NCI-H1092 treated with DMSO at 0.1 percent for 48 hours (cell line): ENCODE measurements at places on chromosomes 3 and 15.

DNA sequence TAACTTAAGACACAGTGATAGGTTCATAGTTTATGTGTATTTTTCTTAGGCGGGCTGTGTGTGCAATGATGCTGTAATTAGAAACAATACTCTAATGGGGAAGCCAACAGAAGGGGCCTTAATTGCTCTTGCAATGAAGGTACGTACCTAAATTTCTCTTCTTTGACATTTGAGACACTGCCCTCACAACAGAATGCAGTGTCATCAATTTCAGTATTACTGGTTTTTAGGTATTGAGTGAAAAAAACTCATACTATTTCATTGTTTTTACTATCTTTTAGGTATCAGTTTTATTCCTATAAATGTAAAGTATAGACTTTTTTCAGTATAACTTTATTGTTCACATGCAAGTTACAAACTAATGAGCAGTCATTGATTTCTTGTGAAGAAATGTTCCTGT lies 59.3 kb downstream of the ASTE1 start:
- no peak for DNase-seq

DNA sequence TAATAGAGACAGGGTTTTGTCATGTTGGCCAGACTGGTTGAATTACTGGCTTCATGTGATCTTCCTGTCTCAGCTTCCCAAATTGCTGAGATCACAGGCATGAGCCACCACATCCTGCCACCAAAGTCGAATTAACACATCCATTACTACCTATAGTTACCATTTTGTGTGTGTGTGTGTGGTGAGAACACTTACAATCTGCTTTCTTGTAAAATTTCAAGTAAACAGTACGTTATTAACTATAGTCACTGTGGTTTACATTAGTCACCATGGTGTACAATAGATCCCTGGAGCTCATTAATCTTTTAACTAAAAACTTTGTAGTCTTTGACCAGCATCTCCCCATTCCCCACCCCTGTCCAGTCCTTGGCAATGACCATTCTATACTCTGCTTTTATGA lies 270.0 kb downstream of the NAALADL2 start:
- DNase-seq = no peak

DNA sequence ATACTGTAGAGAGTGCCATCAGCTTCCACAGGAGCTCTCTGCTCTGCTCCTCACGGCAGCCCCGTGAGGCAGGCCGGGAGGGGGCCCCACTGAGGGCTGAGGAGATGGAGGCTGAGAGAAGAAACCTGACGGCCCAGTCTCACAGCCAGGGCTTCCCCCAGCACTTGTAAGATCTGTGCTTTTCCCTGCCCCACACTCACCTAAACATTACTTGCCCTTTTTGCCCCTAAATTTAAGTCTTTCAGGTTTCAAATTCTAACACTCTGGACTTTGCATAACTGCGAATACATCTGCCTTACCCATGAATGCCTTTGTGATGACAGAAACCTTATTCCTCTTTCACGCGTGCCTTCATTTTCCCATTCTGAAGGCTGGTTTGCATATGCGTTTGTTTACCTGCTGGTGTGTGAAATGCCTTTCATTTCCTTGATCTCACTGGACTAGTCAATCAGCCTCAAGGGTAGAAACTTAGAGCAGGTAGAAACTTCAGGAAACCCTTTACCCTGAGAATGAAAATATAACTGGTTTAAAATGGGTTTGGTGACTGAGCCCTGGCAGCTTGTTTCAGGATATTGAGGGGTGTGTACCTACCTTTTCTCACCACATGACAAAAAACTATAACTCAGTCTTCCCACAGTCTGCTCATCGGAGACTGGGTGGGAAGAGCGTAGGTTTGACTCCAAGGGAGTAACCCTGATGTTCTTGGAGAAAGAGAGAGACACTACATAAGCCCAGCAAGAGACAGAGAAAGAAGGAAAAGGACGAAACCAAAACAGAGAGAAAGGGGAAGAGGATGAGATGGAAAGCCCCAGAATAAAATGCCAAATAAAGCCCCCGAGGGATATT lies 20.1 kb downstream of the SLC12A8 start:
- no peak for DNase-seq

DNA sequence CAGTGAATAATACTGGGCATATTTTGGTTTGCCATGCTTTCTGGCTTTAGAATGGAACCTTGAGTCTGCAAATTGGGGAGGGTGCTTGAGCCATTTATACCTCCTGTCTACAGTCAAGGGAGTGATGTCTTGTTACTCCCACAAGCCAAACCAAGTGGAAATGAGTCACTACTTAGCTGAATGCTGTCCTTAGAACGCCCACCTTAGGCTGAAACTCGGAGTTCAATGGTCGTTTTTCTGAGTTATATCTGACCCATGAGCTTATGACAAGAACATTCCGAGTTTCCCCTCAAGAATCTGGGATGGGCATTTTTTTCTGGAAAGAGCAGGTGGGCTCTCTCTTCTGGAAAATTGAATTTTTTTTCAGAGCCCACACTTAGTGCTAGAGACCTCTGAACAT lies 17.4 kb upstream of the CLDN18 start:
- DNase-seq = no peak

- no peak for DNase-seq
Observed at GRCh38 chr15:69359722-69360121, 54.4 kb upstream of the KIF23 start.

DNA sequence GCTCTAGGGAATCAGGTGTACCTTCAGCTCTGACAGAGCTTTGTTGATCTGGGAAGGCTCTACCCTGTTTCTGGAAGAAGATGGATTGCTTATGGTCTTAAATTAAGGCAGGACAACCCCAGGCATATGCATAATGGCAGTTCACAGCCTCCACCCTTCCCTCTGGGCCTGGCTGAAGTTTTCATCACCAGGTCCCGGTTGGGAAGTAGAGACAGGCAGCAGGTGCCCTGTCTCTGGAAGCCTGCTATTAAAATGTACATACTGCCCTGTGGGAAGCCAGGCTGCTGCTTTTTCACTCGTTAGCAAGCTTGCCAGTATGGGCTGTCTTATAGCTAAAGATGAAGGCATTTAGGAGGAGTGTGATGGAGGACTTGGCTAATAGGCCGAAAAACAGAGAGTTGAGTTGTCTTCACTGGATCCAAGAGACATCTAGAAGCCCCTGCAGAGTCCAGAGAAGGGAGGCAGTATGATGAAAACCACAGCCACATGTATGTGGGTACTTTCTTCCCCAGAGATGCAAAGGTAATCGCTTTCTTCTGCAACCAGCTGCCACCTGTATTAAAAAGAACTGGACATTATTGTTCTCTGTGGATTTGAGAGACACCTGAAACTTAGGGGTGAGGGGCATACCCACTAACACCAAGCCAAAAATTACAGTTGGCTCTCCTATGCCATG lies 34.4 kb downstream of the ABHD2 start:
- DNase-seq = no peak

GRCh38 chr15:39657668-39658067 lies 76.8 kb downstream of the THBS1 start:
- no peak for DNase-seq

DNA sequence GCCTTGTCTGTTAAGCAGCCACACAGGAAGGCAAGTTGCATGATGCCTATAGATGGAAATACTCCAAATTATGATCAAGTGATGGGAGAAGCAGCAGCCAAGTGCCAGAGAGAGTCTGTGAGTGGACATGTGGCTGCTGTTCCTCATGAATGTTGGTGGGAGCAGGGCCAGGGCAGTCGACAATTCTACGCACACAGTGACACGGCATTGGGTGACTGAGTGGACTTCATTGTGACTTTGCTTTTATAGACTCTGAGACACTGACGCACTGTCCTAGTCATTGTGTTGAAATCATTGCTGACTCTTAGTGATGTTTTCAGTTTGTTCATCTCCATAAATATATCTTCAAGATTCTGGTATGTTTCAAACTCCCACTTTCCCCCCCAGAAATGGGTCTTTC lies 246.3 kb upstream of the SEMA6D start:
- no peak for DNase-seq

- no peak for DNase-seq
Observed at GRCh38 chr3:49652218-49652902, 21.8 kb upstream of the APEH start.

GRCh38 chr15:42065033-42065432 lies 29.3 kb downstream of the PLA2G4D start:
- no peak for DNase-seq

DNA sequence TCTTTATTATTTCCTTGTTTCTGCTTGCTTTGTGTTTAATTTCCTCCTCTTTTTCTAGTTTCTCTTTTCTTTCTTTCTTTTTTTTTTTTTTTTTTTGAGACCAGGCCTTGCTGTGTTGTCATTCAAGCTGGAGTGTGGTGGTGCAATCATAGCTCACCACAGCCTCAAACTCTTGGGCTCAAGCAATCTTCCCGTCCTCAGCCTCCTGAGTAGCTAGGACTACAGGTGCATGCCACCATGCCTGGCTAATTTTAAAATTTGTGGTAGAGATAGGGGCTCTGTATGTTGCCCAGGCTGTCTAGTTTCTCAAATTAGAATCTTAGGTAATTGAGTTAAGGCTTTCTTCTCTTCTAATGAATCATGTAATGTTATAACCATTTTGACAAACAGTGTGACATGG lies 22.4 kb downstream of the SLMAP start:
- no peak for DNase-seq

DNA sequence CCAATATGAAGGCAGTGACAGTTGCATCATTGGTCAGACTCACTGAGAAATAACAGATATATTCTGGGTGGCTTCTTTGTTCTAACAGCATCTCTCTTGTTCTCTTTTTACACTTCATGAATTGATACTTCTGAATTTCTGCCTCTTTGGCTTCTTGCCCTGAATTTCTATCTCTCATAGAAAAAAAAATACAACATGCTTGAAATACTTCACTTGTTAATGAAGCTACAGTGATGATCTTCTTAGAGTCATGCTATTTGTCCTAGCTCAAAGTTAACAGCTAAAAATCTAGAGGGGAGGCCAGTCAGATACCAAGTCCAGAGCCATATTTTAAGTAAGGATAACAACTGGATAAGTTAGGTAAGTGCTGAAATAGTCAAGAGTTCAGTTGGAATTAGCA lies 597.2 kb upstream of the AGTR1 start:
- no peak for DNase-seq

DNA sequence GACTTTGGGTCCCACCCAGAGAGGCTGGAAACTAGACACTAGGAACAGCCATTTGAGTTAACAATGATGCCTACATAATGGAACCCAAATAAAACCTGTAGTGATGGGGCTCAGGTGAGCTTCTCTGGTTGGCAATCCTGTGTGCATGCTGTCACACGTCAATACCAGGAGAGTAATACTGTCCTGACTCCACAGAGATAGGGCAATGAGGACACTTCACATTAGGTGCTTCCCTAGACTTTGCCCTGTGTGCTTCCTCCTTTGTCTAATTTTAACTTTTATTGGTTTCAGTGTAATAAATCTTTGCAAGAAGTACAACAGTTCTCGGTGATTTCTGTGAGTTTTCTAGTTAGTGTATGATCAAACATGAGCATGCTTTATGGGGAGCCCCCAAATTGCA lies 281.8 kb upstream of the ARRDC4 start:
- no peak for DNase-seq

GRCh38 chr3:24867783-24868182 lies 373.1 kb upstream of the THRB start:
- no peak for DNase-seq

GRCh38 chr15:79981831-79982455 lies 10.9 kb upstream of the BCL2A1 start:
- no peak for DNase-seq
